ENCODE measurements at places on chromosomes 5 and 9.
A peak's percentile ranks its signal among the peaks of the same experiment; 100 is the strongest.

- no peak for DNase-seq
These were observed 59.2 kb downstream of the SYK start for GRCh38 chr9:90860826-90861225.

GRCh38 chr9:87160148-87161102 lies 213.1 kb upstream of the GAS1 start:
- no peak for DNase-seq

DNA sequence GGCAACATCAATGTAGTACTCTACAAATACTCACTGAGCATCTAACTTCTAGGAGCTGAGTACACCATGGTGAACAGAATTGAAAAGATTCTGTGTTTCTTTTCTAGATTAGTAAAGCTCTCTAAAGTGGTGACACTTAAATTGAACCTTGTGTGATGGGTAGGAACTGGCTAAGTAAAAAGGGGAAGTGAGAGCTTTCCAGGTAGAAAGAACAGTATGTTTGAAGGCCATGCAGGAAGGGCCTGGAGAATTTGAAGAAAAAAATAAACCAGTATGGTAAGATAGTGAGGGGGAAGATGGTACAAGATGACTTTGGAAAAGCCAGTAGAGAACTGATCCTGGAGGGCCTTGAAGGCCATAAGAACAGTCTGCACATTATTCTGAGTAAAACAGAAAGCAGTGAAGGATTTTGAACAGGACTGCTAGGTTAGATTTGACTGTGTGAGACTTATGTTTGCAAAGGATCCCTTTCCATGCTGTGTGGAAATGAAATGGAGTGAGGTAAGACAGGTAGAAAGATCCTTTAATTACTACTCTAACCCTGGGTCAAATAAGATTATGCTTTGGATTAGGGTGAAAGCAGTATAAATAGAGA lies 46.7 kb upstream of the UBQLN1 start:
- DNase-seq: no peak

DNA sequence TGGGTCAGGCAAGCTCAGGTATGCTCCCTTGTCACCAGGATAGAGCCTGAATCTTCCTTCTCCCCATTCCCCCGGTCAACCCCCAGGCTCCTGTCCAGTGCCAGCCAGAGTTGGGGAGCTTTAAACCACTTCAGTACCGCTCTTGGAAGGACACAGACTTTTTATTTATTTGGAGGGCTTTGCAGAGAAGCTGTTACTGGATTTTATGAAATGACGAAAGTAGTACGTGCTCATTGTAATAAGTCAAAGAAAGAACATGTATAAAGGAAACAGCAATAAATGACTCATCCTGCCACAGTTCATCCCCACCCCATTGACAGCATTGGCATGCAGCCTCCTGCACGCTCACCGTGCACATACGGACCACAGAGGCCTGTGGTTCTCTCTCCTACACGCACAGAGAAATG lies 230.3 kb downstream of the AUH start:
- peak; percentile 52 for DNase-seq

DNA sequence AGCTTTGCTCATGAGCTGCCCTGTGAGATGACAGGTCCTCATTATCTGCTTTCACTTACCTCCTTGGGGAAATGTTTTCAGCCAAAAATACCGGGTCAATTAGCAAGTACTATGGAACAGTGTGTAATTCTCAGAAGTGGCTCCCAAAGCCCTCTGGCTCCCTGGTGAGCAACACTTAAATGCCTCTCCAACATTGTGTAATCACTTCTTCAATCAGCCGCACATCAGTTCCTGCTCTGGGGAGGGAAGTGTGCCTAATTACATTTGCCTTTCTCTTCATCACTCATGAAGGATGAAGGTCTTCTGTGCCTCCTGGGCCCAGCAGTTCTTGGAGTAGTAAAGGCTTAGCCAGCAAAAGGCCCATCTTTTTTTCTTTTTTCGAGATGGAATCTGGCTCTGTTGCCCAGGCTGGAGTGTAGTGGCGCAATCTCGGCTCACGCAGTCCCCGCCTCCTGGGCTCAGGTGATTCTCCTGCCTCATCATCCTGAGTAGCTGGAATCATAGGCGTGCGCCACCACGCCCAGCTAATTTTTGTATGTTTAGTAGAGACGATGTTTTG lies 23.1 kb downstream of the NIM1K start:
- no peak for DNase-seq

DNA sequence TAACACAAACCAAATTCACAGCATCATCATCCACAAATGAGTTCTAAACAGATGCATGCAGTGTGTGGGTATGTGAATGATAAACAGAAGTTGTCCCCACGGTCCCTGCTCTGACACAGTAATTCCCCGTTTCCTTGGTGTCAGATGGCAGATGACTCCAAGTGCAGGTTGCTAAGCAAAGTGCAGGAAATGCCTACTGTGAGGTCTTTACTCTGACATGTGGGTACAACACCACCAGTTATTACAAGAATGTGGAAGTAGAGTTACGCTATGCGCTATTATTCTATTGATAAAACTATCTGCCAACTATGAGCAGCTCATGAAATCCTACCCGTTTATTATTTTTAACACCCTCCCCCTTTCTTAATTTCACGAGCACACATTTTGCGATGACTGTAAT lies 448.9 kb downstream of the BNC2 start:
- DNase-seq: no peak

- DNase-seq: no peak
These were observed 32.7 kb upstream of the STARD4 start for GRCh38 chr5:111545031-111545430.

DNA sequence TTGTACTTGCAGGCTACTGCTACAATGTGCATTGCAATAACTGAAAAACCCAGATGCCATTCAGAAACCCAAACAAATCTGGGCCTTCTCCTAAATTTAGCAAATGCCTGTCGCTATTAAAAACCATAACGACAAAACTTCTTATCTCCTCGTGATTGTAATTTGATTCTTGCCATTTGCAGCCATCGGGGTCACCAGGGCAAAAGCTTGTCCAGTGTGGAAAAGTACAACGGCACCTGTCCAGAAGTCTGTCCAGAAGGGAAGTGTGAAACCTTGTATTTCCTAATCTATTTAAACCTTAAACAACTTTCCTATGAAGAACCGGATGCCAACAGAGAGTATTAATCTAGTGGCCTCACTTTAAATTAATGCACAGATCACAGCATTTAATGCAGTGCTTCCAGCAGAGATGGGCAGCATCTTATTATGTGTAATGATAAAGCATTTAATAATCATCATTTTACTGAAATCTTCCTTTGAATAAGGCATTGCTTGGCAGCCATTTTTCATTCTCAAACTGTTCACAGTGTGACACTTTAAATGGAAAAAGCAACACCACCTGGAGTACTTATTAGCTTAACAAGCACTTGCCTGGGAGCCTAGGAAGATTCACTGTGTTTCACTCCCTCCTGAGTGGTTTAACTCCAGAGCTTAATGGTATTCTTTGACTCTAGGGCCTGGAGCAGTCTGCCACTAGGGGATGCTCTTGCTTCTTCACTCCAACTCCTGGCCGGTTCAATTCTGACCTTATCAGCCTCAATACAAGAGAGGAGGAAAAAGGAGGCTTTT lies 4.9 kb upstream of the C7 start:
- DNase-seq: no peak

- DNase-seq: no peak
These were observed 13.7 kb upstream of the MTAP start for GRCh38 chr9:21788752-21789151.

DNA sequence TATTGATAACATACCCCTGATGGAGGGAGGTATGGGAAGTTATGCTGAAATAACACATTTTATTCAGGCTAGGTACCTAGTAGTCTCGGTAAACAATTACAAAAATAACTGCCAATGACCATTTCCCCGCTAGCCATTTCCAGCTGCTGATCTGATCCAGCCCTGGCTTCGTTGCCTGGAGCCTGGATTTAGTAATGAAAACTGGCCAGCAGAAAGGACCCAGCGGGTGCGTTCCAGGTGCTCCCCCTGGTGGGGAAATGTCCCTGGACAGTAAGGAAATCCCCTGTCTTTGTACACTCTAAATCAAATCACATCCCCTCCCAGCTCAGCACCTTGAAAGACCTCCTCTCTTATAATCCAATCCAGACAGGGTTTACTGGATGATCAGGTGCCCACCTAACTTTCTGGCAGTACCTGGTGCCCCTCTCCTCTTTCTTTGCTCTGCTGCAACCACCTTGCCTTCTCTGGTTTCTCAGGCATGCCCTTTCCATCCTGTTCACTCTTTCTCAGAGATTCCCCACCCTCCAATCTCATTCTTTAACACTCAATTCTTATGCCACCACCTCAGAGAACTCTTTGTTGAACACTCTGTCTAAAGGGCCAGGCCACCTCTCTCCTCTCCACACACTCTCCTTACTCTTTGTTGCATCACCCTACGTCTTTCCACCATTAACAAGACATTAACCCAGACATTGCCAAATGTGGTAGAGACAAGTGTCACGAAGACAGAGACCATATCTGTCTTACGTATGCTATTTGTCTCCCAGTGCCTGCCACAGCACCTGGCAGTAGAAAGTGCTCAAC lies 50.1 kb upstream of the SMAD5 start:
- peak; percentile 56 for DNase-seq

DNA sequence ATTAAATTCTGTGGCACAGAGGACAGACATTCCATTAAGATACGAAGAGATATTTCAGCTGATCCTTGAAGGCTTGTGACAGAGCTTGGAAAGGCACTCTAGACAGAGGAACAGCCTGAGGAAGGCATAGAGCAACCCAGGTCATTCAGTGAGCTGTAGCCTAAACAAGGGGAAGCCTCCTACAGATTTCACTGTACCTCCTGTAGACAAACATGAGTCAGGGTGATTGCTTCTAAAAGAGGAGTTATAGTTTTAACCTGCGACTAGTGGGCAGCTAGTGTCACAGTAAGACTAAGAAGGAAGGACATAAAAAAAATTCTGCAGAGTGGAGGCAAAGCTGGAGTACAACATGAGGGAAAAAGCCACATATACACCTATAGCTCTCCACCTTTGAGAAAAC lies 43.5 kb upstream of the ANKDD1B start:
- DNase-seq: no peak

GRCh38 chr5:411728-412127 lies 31.2 kb upstream of the EXOC3 start:
- DNase-seq: no peak

GRCh38 chr5:67935908-67936566 lies 279.5 kb upstream of the PIK3R1 start:
- no peak for DNase-seq

- DNase-seq: no peak
These were observed 10.1 kb upstream of the UBAC1 start for GRCh38 chr9:135971111-135971766.

GRCh38 chr5:95779611-95780010 lies 42.9 kb downstream of the GLRX start:
- DNase-seq: no peak

GRCh38 chr5:135704616-135705015 lies 125.8 kb upstream of the CXCL14 start:
- DNase-seq: no peak

DNA sequence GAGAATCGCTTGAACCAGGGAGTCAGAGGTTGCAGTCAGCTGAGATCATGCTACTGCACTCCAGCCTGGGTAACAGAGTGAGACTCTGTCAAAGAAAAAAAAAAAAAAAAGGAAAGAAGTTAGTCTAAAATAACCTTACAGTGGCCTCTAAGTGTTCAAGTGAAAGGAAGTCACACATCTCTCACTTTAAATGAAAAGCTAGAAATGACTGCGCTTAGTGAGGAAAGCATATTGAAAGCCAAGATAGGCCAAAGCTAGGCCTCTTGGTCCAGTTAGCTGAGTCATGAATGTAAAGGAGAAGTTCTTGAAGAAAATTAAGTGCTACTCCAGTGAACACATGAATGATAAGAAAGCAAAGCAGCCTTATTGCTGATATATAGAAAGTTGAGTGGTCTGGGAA lies 38.1 kb downstream of the ITGA1 start:
- DNase-seq: no peak

DNA sequence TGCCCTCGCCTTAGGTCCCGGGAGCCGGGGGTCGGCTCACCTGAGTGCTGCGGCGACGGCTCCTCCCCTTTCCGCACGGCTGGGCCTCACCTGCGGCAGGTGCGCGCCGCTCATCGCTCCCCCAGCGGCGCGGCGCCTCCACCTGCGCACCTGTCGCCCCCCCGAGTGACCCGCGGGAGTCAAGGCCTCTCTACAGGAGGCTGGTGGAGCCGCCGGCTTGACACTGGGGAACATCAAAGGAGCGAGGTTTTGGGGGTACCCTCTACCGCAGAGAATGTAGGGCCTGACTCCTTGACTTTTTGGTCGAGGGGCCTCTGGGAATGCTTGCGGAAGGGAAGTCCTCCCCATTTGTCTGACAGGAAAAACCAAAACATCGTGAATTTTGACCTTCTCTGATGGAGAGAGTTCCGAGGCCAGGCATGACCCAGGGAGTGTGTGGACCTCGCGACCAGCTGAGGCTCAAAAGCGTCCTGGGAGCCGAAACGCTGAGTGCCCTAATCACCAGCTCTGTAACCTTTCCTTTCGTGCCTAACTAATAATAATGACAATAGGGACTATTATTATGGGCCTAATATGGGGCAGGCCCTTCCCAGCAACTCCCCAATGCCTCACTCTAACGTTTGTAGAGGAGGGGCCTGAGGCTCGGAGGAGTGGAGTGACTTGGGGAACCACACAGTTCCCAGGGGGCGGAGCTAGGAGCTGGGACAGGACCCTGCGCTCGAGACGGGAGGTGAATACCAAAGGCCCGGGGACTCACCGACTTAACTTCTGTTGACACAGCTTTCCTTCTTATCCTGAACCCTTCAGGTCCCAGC lies 714 bp upstream of the IER5L start:
- DNase-seq: no peak

DNA sequence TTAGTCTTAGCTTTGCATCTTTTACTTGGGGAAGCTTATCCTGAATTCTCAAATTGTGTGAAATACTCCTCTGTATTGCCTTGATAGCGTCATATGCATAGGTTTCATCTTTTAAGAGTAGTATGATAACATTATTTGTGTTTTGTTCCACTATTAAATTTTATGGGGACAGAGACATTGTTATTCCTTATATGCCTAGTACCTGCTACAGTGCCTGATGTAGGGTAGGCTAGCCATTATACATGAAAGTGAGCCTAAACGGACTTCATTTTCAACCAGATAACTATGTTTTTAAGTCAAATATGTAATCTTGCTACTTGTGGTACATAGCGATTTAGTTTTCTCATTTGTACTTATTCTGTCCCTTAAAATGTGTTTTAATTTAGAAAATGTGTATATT lies 105.9 kb downstream of the DMXL1 start:
- no peak for DNase-seq

All from activated CD4-positive, CD25-positive, alpha-beta regulatory T cell treated with anti-CD3 and anti-CD28 coated beads, Interleukin-2, amount 50 U/mL, for 72 hours (primary cell).